Fibroblast of gingiva (primary cell): ENCODE measurements at places on chromosomes 6 and 20.

DNA sequence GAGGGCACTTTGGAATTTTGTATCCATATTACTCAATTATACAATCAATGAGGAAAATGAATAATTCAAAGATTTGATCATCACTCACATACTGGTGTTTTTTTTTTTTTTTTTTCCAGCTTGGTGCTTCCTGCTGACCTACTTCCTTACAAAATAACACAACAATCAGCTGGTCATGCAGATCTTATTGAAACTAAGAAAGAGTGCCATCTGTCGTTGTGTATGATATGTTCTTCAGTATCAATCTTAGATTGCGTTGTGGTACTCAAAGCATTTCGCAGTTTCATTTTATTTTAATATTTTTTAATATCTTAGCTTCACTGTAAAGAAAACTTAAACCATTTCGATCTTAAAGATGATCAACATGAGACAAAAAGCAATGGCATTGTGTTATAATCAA lies 155.6 kb downstream of the OGFRL1 start:
- DNase-seq, result peak; percentile 20

DNA sequence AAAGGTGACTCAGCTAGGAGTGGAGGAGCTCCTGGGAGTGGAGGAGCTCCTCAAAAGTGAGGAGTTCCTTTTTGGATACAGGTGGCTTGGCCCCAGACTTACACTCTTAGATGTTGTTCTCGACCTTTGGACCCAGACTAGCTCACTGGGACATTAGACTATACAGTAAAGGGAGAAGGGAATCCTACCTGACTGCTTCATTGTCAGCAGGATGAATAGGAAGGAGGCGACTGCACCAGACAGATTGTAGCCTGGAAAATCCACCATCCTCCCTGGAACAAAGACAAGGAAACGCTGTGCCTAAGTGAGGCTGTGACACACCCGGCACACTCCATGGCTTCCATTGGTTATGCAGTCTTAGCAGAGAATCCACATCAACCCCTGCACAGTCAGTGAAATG lies at the start of gene BTNL2:
BTNL2 (minus strand) TSS at position 325 of the 400 bp plus-strand sequence; CDS start at position 267, 58 bp downstream.
- DNase-seq, result no peak

DNA sequence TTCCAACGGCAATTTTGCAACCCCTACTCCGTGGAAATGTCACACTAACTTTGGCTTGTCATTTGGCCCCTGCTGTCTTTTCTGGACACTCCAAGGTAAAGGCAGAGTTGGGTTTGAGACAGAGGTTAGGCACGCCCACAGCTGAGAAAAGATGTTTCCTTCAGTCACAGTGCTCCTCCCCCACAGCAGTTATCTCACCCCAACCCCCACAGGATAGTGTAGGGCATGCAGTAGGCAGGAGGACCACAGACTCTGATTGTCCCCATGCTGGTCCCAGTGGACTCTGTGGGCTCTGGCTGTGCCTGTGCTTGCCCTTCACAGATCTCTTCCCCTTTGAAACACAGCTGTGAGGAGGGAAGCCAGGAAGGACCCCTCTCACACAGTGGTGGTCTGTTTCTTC lies 124.0 kb upstream of the CARMIL1 start:
- DNase-seq, result no peak

DNA sequence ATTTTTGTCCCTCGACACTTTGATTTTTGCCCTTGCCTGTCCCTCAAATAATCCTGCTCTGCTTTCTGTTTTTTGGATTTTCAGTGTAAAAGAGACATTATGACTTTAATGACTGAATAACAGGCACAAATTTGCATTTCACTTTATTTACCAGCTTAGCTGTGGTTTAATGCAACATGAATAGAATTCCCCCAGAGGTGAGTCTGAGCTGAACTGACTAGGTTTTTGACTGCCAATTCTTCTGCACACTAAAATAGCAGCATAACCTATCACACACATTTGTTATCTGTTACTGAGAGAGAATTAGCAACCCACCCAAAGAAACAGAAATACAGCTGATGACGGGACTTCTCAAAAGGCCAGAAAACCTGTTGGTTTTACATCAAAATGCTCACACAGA lies 3.9 kb upstream of the RBM24 start:
- DNase-seq, result no peak

GRCh38 chr20:18543932-18544331 lies 23.3 kb upstream of the SMIM26 start:
- DNase-seq, result no peak

DNA sequence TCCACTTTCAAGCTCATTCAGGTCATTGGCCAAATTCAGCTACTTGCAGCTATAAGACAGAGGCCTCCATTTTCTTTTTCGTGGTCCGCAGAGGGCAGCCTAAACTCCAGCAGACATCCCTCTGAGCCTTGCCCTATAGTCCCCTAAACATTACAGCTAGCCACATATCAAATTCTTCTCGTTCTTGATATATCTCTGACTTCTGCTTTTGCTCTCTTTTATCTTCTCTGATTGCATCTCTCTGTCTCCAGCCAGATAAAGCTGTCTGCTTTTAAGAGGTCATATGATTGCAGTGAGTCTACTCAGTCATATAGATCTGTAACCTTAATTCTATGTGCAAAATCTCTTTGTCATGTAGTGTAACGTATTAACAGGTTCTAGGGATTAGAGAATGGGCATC lies 358.4 kb upstream of the RGS17 start:
- no peak for DNase-seq
